Activated CD4-positive, alpha-beta memory T cell treated with anti-CD3 and anti-CD28 coated beads for 36 hours (primary cell): ENCODE measurements at places on chromosomes 4 and X.

DNA sequence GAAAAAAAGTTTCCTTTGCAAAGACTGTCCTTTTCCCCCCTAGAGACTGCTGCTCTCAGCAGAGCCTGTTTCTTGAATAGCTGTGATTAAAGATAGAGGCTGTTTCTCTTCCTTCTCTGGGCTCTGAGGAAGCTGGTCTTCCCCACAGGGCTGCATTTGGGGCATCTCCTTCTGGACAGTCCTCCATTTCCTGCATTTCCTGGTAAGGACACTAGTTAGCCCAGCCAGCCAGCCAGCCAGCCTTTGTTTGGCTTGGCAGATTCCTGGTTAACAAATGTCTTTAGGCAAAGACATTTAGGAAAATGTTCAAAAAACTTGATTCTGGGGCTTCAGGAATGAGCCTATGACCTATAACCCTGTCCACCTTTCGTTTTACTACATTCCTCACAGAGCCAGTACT lies 34.0 kb upstream of the PLAC1 start:
- no peak for DNase-seq

DNA sequence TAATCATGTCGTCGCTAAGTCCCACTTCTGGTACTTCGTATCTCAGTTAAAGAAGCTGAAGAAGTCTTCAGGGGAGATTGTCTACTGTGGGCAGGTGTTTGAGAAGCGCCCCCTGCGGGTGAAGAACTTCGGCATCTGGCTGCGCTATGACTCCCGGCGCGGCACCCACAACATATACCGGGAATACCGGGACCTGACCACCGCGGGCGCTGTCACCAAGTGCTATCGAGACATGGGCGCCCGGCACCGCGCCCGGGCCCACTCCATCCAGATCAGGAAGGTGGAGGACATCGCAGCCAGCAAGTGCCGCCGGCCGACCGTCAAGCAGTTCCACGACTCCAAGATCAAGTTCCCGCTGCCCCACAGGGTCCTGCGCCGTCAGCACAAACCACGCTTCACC lies 11.3 kb downstream of the PNCK start:
- DNase-seq, result peak; percentile 66

DNA sequence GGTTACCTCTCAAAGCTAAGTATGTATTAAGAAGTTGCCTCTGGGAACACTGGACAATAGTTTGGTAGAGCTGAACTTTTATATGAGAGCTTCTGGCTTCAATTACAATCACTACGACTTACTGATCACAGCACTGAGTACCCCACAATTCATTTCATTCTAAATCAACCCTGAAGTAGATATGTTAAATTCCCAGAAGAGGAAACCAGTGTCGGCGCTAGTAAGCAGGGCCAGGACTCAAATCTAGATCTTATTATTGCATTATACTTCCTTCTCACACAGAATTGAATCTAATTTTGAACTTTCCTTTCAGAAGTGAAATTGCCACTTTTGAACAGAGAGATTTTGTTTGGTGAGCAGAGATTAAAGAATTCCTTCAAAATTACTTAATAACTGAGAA lies 41.8 kb downstream of the HUWE1 start:
- no peak for DNase-seq

DNA sequence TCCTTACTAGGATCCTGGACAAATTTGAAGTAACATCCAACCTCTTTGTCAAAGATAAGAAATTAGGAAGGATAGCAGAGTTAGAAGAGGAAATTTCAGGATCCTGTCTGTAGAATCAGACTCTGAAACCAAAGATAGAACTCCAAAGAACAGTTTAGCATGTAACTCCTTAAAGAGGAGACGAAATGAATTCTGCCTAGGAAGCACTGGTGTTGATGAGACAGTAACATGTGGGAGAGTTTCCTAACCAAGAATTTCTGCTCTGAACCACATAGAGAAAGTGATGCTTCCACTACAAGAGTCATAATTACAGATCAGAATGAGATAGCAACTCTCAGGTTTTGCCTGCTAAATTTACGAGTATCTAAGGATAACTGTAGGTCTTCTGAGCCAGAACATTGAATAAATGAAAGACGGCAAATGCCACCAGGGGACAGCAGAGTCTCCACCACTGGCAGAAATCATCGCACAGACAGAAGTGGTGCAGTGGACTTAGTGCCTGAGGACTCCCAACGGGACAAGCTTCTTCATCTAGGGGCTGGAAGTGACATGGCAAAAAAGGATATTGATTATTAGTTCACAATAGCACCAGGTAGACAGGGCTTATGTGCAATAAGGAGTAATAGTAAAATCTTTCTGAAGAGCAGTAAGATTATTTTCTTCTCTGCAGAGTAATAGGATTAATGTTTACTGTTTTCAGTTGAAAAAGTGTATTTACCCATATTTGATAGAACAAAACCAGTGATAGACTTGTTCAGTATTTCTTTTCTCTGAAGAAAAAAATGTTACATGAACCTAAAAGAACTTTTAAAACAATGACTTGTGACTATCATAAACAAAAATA lies 6.7 kb upstream of the PPID start:
- DNase-seq, result peak; percentile 74

GRCh38 chr4:142585411-142585810 lies 260.7 kb downstream of the INPP4B start:
- no peak for DNase-seq
